ENCODE measurements at places on chromosomes 5 and 9.

- DNase-seq = peak; percentile 83
Measured at GRCh38 chr9:134449180-134449916, 123.1 kb downstream of the RXRA start.

GRCh38 chr5:131514316-131515283, 120.4 kb downstream of the RAPGEF6 start:
- DNase-seq = no peak

GRCh38 chr9:16516891-16517290, 353.6 kb downstream of the BNC2 start:
- no peak for DNase-seq

GRCh38 chr9:18428661-18429060, 45.3 kb upstream of the ADAMTSL1 start:
- no peak for DNase-seq

- DNase-seq = no peak
Measured at GRCh38 chr9:129752900-129753729, at the start of gene PTGES. Gene PTGES (minus strand): TSS chr9:129753042. CDS start chr9:129753012, 30 bp downstream.

DNA sequence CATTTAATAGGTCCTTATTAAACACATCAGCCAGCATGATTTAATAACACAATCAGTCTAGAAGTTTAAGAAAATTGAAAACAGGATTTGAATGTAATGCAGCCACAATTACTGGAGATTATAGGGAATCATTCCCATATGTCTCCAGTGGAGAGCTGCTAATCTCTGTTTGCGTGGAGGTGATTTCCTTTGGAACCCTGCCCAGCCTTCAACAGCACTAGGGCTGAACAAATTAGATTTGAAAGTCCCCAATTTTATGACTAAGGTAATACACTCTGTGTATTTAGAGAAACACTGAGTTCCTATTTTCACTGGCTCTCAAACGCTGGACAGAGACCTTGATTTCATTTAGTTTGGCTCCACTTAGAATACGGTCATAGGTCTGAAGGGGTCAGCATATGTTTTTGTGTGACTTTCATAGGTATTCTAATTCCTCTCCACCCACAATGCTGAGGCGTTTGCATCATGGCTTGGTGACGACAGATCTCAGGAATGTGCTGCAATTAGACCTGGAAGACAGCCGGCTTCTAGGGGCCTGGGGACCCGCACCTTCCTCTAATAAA, 508.3 kb downstream of the EBF1 start:
- DNase-seq = no peak

DNA sequence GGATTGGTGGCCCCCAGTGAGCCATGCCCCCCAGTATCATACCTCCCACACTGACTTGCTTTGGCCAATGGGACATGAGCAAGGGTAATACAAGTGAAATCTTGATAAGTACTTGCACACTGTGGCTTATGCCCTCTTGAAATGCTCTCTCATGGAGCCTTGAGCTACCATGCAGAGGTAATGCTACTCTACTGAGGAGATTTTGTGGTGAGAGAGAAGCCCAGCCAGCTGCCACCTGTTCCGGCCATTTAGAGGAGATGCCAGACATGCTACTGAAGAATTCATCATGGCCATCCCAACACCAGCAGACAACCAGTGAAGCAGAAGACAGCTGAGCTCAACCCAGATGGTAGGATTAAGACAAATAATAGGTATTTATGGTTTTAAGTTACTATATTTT, 299.5 kb downstream of the MEF2C start:
- no peak for DNase-seq

DNA sequence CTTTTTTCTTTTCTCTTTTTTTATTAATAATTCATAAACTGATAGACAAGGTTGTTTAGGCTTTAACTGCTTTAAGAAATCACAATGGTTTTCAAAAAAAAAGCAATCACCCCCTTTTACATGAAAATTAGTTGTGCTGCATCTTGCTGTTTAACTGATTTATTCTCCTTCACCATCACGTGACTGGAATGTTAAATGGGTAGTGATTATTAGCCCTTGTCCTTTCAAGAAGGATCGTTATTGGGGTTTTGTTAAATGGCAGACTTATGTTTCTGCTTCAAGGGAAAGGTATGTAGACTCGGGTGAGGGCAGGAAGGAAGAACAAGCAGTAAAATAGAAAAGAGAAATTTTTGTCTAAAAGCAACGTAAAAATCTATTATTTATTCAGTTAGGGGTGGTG, 175.6 kb upstream of the TLE4 start:
- no peak for DNase-seq

GRCh38 chr9:35111001-35111933, 4.4 kb downstream of the ATOSB start:
- DNase-seq = peak; percentile 92

GRCh38 chr9:126496181-126496576, 117.5 kb upstream of the LMX1B start:
- no peak for DNase-seq

DNA sequence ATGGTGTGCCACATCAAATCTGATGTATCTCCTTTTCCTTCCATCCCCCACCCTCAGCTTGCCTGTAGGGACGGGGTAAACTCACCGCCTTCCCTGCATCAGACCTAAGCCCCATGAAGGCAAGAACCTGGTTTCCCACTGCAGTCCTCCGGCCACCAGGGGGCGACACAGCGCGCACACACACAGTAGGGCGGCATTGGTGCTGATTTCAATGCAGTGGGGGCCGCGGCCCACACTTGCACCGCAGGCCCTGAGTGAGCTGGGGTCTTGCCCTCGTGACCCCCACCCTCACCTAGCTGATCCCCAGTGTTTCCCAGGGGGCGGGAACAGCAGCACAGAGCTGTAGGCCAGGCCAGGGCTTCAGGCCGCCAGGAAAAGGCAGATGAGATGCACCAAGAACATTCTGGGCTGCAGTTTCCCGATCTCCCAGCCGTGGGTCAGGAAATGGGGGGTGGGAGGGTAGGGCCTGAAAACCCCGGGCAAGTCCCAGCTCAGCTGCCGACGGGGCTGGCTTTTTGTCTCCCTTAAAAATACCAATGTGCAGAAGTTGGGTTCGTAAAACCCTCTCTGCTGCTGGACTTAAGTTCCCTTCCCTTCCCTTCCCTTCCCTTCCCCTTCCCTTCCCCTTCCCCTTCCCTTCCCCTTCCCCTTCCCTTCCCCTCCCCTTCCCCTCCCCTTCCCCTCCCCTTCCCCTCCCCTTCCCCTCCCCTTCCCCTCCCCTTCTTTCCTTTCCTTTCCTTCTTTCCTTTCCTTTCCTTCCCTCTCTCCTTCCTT, 19.5 kb downstream of the FAM163B start:
- DNase-seq = no peak

GRCh38 chr5:10563945-10564837, at the start of gene ANKRD33B:
Gene ANKRD33B (plus strand): TSS chr5:10564070. CDS start chr5:10564468, 398 bp downstream.
- no peak for DNase-seq

DNA sequence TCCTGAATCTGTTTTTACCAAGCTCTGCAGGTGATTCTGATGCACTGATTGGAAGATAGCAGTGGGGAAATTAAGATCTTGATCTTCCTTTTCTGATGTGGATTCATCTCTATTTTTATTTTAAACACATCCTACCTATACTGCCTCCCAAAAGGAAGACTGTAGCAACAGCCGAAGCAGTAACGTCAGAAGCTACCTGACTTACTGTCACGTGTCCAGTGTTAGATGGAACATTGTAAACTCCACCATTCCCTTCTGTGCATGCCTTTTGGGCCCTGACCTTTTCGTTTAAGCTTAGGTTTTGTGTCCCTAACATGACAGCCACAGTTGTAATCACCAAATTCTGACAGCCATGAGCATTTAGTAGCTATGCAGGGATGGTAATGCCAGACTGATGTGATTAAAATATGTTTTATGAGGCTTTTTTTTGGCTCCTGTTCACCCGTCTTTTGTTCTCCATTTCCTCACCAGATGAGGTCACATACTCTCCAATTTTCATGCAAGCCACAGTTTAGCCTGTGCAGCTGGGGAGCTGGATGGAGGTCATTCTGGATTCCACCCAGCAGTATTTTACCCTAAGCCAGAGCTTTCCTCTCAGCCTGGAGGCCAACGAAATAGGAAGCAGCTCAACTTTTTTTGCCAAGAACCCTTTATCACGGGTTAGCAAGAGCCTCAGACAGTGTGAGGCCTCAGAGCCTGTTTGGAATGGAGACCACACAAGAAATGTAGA, 15.6 kb upstream of the FOXD1 start:
- DNase-seq = no peak

- DNase-seq = no peak
Measured at GRCh38 chr5:24232929-24233498, 411.8 kb downstream of the CDH10 start.

DNA sequence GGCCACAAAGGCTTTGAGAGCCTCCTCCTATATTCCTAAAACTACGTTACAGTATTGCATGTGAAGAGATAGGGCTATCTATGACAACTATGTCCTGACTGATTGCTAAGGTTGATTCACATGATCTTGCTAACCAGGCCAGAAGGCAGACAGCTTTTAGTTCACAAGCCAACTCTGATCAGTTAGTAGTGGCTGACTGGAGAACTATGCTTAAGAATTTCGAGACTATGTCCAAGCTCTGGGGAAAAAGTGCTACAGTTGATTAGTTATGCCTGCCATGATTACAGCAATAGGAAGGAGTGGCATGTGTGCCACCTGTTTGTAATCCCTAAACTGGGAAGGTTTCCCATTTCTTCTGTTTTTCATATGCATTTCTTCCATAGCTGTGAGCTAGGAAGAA, 223.4 kb downstream of the DOCK8 start:
- no peak for DNase-seq

DNA sequence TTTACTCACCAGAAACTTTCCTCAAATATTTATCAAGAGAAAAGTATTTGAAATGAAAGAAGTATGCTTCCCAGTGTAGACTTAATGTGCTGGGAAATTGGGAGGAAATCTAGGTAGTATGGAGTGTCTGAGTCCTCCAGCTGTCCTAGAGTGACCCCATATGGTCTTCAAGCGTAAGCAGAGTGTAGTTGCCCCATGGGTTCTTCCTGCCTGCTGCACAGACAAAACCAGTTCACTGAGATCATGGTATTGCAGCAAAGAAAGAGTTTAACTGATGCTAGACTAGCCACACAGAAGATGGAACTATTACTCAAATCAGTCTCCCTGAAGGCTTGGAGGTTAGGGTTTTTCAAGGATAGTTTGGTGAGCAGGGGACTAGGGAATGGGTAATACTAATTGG, 114.9 kb upstream of the PRLR start:
- DNase-seq = no peak

DNA sequence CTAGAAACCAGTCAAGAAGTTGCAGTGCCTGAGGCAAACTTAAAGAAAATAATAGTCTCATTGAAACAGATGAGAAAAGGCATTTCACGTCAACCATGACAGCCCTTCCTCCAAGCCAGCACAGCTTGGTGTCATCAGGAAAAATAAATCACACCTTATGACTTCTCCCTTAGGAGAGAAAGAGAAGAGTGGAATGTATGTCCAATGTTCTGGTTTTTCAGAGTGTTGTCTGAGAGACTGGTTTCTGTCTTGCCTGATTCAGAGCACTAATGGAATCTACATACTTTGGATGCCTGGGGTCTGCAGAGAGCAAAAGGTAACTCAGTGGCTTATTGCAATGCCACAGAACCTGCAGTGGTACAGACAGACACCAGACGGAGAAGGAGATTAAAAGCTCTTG, 105.5 kb upstream of the PDE4D start:
- DNase-seq = no peak

GRCh38 chr5:143226361-143226760, 177.1 kb downstream of the NR3C1 start:
- no peak for DNase-seq

- DNase-seq = no peak
Measured at GRCh38 chr5:163498886-163499285, 6.5 kb upstream of the MAT2B start.

DNA sequence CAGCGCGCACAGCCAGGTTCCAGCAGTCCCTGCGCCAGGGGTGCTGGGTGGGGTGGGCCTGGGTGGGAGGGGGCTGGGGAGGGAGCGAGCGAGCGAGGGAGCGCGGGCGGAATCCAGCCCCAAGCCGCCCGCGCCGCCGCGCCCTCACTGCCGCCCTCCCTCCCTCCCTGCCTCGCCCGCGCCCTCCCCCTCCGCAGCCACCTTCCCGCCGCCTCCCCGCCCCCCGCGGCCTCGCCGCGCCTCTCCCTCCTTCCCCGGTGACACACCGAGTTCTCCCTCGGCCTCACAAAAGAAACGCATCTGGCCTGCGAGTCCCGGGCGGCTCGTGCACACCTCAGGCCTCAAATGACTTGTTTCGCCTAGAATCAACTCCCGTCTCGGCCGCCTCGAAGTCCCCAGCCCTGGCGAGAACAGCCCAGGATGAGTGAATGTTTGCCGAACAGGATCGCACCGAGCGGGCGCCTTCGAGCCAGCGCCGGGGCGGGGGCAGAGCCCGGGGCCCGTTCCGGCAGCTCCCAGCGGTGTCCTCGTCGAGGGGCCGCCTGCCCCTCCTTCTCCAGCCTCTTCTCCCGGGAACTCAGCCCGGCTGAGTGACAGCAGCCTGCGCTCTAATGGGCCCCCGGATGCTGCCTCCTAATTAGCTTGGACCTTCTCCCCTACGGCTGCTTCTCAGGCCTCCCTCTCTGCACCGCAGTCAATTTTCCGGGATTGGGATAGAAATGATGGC, 371 bp upstream of the PITX1 start:
- DNase-seq = no peak

Measured in substantia nigra (tissue), 51 donors.